ENCODE measurements at places on chromosomes 5 and 9.

DNA sequence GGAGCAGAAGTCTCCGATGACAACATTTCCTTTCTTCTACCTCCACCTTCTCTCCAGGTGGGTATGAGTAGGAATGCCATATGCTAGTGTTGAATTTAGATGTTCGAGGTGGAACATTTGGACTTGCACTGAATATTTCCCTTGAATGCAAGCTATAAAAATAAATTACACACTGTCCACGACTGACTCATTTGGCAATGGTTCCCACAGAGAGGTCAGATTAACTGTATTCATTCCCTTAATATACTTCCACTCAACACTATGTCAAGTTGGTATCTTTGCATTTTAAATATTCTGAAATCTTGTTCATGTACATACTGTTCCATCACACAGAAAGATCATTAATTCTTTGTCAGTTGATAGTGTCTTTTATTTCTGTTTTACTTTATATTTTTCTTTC, 222.6 kb upstream of the PIK3R1 start:
- DNase-seq: no peak

DNA sequence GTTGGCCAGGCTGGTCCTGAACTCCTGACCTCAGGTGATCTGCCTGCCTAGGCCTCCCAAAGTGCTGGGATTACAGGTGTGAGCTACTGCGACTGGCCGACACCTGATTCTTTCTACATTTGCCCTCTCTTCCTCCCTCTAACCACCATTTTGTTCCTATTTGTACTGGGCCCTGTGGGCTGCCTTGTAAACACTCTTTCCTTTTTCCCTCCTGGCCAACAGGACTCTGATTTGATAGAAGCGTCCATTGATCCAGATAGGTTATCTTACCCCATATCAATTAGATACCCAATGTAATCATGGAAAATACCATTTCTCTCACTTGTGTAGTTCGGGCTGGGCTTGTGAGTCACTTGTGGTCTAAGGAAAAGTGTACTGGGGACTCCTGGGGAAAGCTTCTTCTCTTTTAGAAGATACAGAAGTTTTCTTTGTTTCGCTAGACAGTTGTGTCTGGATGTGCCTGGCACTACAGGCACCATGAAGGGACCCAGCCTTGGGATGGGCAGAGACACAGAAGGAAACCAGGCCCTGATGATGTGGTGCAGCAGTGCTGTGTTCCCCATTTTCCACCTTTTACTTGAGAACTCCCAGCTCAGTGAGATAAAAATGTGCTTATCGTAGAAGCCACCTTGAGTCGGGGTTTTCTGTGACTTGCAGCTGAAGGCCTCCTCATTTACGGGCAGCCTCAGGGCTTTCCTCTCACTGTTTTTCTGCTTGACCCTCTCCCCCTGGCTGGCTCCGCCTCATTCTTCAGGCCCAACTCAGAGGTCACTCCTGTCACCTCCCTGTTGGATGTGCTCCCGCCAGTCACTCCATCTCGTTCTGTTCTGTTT, 32.8 kb upstream of the CPEB4 start:
- no peak for DNase-seq

- DNase-seq: no peak
These were observed 18.1 kb downstream of the HMCN2 start for GRCh38 chr9:130283539-130284248.

- DNase-seq: no peak
These were observed 10.7 kb downstream of the WNK2 start for GRCh38 chr9:93194641-93195040.

All from cortex of kidney (tissue), 1 donor.